Activated naive CD8-positive, alpha-beta T cell treated with anti-CD3 and anti-CD28 coated beads, Interleukin-2, amount 10 ng/mL, durations not matched to agents 7 days and 5 days (primary cell): ENCODE measurements at places on chromosomes 3 and 15. TPM values are rescaled to one million over a fixed set of nuclear protein-coding genes. Genes with fewer than 3 reads are reported as not detected.

SLC28A2 gene
- not detected for total RNA-seq

CCDC80 gene
- not detected for total RNA-seq

MAGEL2 gene
- total RNA-seq: not detected

SNX33 gene
- 2.6 TPM for total RNA-seq

RTP1 gene
- total RNA-seq: not detected

RPL32 gene
- total RNA-seq: 2,162 TPM

DNA sequence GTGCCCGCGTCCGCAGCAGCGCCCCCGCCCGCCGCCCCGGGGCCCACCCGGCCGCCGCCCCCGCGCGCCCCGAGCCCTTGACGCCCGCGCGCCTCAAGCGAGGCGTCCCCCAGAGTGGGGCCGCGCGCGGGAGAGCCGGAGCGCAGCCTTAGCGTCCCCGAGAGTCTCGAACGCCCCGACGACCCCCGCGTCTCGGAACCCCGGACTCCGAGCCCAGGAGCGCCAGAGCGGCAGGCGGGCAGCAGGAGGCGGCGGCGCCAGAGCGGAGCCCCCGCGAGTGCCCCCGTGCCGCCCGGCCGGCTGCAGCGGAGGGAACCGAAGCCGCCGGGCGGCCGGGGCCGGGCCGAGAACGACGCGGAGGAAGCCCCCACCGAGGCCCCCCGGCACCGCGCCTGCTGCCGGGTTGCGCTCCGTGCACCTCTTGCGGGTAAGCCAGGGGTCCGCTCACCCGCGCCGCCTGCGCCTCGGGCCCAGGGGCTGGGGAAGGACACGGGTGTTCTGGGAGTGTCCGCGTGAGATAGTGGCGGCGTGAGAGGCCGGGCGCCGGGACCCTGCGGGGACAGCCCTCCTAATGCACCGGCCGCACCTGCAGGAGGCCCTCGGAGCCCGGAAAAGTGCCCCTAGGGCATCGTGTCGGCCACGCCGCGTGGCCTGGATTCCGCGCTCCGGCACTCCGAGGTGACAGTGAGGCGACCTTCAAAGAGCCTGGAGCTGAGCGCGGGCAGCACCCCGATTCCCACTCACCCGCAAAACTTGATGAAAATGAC is 52.0 kb upstream of the ULK4 start:
- no peaks in the 10 kb centered on the region for H3K27me3 ChIP-seq
- peak overlapping the region; percentile 89 for H3K4me3 ChIP-seq
- peaks cover 3% of the 10 kb centered on the region for H3K36me3 ChIP-seq
- peak overlapping the region; percentile 82 for H3K27ac ChIP-seq
- DNase-seq: no peak

DNA sequence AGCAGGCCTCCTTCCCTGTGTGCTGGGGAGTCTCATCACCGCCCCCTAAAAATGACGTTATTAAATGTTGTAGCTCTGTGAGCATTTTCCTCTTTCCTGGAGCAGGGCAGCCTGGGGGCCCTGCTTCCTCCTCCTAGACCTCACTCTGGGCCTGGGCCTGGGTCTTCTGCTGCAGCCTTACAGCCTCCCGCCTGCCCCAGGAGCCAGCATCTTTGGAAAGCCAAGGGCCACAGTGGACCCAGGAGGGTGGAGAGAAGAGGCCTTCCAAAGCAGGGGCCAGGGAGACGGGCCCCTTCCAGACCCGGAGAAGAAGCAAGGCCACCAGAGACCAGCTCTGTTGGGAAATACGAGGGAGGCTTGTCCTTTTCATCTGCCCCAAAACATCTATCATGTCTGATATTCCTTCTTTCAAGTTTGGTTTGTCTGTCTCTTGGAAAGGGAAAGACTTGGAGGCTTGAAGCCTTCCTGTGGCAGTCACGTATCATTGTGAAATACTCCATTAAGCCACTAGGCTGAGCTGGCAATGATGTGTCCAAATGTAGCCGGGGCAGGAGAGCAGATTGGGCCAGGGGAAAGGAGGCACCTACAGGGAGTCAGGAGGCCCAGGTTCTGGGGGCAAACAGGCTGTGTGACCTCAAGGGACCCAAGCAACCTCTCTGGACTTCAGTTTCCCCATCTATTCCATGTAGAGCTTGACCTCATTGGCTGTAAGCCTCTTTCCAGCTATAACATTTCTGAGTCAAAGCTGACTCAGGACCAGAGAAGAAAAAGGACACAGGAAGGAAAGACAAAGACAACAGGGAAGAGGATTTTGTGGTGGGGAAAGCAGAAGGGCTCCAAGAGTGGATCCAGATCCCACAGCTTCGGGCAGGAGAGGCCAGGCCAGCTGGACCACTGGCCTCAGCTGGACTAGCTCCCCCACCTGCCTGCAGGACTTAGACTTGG is 31.1 kb downstream of the CYP11A1 start:
- no peak overlapping the region for H3K4me3 ChIP-seq
- no peak overlapping the region for H3K27ac ChIP-seq
- no peaks in the 10 kb centered on the region for H3K36me3 ChIP-seq
- peaks cover 7% of the 10 kb centered on the region for H3K27me3 ChIP-seq

GRCh38 chr3:32705232-32705631 is 20.2 kb downstream of the CNOT10 start:
- no peak overlapping the region for H3K27ac ChIP-seq
- H3K4me3 ChIP-seq: no peak overlapping the region
- H3K36me3 ChIP-seq: peaks cover 32% of the 10 kb centered on the region
- H3K27me3 ChIP-seq: no peaks in the 10 kb centered on the region
- no peak for DNase-seq

- H3K4me1 ChIP-seq: peaks cover 29% of the 10 kb centered on the region
- DNase-seq: peak; percentile 87
- peaks cover 10% of the 10 kb centered on the region for H3K36me3 ChIP-seq
- peak within 1 kb of the TSS; percentile 85 for H3K27ac ChIP-seq
- H3K27me3 ChIP-seq: no peaks in the 10 kb centered on the region
These were observed at the start of gene RFC4 for GRCh38 chr3:186806089-186807055. Gene RFC4, minus strand, starts transcription at chr3:186806482. Its CDS starts 1,769 bp downstream, at chr3:186804713.

GRCh38 chr3:117399311-117400078 is 689.9 kb downstream of the TUSC7 start:
- H3K36me3 ChIP-seq: no peaks in the 10 kb centered on the region
- H3K4me3 ChIP-seq: no peak overlapping the region
- no peaks in the 10 kb centered on the region for H3K4me1 ChIP-seq

DNA sequence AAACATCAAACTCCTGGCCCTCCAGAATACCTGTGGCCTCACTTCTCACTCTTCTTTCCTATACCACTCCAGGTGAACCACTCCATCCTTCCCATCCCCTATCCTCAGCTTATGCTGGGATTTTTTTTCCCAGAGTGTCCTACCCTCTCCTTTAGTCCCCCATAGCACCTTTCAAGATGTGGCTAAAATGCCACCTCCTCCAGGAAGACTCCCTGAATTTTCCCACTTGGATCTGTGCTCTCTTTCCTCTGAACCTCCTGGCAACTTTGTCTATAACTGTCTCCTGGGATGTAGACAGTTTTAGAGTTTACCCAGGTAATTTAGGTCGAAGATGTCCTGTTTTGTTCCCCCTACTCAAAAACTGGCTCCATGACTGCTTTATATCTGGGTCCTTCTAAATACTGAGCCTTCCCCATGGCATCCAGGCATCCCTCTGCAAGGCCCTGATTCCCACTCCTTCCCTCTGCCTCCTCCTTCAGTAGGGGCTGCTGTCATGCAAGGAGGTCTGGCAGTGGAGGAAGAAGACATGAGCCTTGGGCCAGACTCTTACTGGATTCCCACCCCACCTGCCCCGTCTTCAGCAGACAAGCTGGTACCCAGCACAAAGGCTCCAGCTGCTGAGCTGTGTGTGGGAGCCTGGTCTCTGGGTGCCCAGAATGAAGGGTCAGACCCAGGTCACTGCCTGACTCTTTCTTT is 161.5 kb downstream of the SMAD6 start:
- DNase-seq: peak; percentile 17
- no peak overlapping the region for H3K27ac ChIP-seq
- peaks cover 10% of the 10 kb centered on the region for H3K4me1 ChIP-seq
- peaks cover 17% of the 10 kb centered on the region for H3K27me3 ChIP-seq
- no peak overlapping the region for H3K4me3 ChIP-seq

DNA sequence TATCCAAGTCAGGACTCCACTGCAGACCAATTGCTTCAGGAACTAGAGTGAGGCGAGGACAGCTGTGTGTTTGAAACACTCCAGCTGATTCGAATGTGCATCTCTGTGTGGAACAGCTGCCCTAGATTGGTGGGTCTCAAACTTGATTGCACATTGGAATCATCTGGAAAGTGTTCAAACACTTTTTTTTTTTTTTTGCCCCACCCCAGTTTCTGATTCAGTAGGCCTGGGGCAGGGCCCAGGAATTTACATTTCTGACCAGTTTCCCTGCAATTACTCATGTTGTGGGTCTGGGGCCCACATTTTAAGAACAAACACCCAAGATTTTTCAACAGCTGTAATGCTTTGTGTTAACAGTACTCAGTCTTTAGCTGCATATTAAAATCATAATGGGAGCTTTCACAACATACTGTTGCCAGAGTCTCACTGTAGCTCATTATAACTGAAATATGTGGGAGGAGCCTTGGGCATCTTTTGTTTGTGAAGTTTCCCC is 156.6 kb downstream of the NR1D2 start:
- H3K27ac ChIP-seq: no peak overlapping the region
- no peak for DNase-seq
- no peaks in the 10 kb centered on the region for H3K36me3 ChIP-seq
- no peaks in the 10 kb centered on the region for H3K4me1 ChIP-seq

GRCh38 chr3:14444380-14444779 is 42.0 kb downstream of the SLC6A6 start:
- peaks cover 2% of the 10 kb centered on the region for H3K4me1 ChIP-seq
- H3K27ac ChIP-seq: no peak overlapping the region
- peaks cover 32% of the 10 kb centered on the region for H3K36me3 ChIP-seq
- H3K4me3 ChIP-seq: no peak overlapping the region
- DNase-seq: no peak
- H3K27me3 ChIP-seq: no peaks in the 10 kb centered on the region

DNA sequence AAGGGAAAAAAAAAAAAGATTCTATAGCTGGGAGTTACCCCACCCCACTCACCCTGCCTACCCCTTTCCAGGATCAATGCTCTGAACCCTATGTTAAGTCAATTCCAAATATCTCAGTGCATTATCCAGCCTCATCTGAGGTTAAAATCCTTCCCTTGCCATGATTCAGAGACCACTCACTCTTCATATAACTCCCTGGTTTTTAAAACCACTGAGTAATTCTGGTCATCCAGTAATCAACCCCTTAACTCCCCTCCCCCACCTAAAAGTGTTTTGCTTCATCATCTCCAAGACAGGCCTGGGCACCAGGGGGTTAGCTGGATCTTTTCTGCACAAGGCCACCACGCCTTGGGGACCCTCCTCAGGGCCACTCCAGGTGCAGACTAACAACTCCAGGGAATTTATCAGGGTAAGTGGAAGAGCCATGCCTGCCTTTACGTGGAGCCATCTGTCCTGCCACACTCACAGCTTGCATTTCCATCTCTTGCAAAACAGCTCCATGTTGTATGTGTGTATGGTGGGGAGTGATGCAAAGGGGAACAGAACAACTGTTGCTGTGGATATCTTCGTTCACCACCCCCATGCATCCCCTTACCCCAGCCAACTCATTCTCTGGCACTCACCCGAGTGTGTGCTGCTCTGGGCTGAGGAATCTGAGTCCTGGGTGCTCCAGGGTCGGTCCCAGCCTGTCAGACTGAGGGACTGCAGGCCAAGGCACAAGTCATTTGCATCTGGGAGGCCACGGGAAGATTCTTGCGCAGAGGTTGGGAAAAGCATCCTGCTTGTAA is 30.7 kb upstream of the RPS17 start:
- H3K27ac ChIP-seq: no peak overlapping the region
- peaks cover 2% of the 10 kb centered on the region for H3K27me3 ChIP-seq
- no peak overlapping the region for H3K4me3 ChIP-seq
- H3K4me1 ChIP-seq: no peaks in the 10 kb centered on the region
- H3K36me3 ChIP-seq: no peaks in the 10 kb centered on the region

- no peaks in the 10 kb centered on the region for H3K4me1 ChIP-seq
- no peak overlapping the region for H3K4me3 ChIP-seq
- no peaks in the 10 kb centered on the region for H3K27me3 ChIP-seq
- DNase-seq: no peak
- no peak overlapping the region for H3K27ac ChIP-seq
These were observed 842.8 kb upstream of the EPHA6 start for GRCh38 chr3:95971573-95971972.

DNA sequence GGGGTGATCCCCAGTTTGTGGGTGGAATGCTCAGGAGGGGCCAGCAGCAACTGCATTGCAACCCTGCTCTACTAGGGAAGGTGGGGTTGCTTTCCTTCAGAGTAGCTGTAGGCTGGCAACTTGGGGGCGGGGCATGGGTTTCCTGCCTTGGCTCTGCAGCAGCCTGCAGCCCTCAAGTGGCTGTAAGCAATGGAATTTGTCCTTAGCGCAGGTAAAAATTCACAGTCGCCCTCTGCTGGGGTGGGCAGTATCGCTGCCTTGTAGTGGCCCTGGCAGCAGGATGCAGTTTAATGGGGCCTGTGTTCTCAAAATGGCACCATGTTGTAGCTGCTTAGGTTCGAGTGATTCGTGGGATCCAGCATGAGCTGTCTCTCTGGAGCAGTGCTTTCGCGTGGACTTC is 29.8 kb downstream of the STT3B start:
- H3K27ac ChIP-seq: no peak overlapping the region
- peak overlapping the region; percentile 7 for H3K4me3 ChIP-seq
- peaks cover 55% of the 10 kb centered on the region for H3K4me1 ChIP-seq
- no peaks in the 10 kb centered on the region for H3K27me3 ChIP-seq
- peak; percentile 48 for DNase-seq
- peaks cover 27% of the 10 kb centered on the region for H3K36me3 ChIP-seq

GRCh38 chr3:37986479-37987314 is 3.9 kb upstream of the VILL start:
- H3K27me3 ChIP-seq: no peaks in the 10 kb centered on the region
- no peak for DNase-seq
- no peaks in the 10 kb centered on the region for H3K36me3 ChIP-seq

DNA sequence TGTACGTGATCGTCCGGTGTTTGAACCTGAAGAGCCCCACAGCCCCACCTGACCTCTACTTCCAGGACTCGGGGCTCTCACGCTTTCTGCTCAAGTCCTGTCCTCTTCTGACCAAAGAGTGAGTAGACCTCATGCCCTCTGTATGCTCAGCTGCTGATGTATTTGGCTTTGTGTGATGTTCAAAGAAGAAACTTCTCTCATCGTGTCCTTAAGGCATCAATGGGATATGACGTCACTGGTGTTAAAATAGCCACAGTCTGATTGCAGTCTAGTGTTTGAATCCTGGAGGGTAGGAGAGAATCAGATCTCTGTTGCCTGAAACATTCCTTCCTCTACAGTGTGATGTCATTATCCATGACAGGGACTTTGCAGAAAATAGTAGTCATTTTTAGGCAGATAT is 28.1 kb downstream of the ABHD2 start:
- no peak overlapping the region for H3K4me3 ChIP-seq
- H3K27me3 ChIP-seq: no peaks in the 10 kb centered on the region
- H3K27ac ChIP-seq: no peak overlapping the region
- DNase-seq: no peak
- H3K4me1 ChIP-seq: peaks cover 13% of the 10 kb centered on the region
- peaks cover 14% of the 10 kb centered on the region for H3K36me3 ChIP-seq
